Aortic smooth muscle cell (primary cell): ENCODE measurements at places on chromosomes 7 and 10. TPM values are rescaled to one million over a fixed set of nuclear protein-coding genes. Genes with fewer than 3 reads are reported as not detected.

Gene CLCN1
- not detected in 2 replicates for total RNA-seq

Gene CADPS2
- total RNA-seq = 21.7 TPM in 2 replicates

Gene NYAP1
- 0.13 and 0.19 TPM in 2 replicates for total RNA-seq

Gene PPP1R3C
- 92.1 and 124 TPM in 2 replicates for total RNA-seq

Gene GPR15LG
- not detected in 2 replicates for total RNA-seq

Gene ZNF853
- 0.06 and 0.13 TPM in 2 replicates for total RNA-seq

Gene PLEKHS1
- not detected in 2 replicates for total RNA-seq

Gene SLIT1
- total RNA-seq = 0.26 and 0.31 TPM in 2 replicates

Gene RAMP3
- not detected in 2 replicates for total RNA-seq

Gene ACTL6B
- not detected in 2 replicates for total RNA-seq

Gene ANKRD30A
- total RNA-seq = not detected in 2 replicates

Gene MEOX2
- total RNA-seq = 18.0 and 31.4 TPM in 2 replicates

Gene MMP21
- total RNA-seq = not detected in 2 replicates

Gene COL13A1
- 6.0 and 14.8 TPM in 2 replicates for total RNA-seq

Gene INSYN2A
- 0.06 TPM in 1 of 2 replicates, not detected in the other for total RNA-seq

Gene ATXN7L1
- 7.5 and 8.6 TPM in 2 replicates for total RNA-seq

Gene PIP
- total RNA-seq = not detected in 2 replicates

Gene CALML3
- not detected in 2 replicates for total RNA-seq

Gene TFPI2
- total RNA-seq = 136 and 338 TPM in 2 replicates

Gene PRLHR
- not detected in 2 replicates for total RNA-seq

Gene TMEM140
- 18.8 and 25.4 TPM in 2 replicates for total RNA-seq

Gene TIMM23
- 72.8 and 89.8 TPM in 2 replicates for total RNA-seq

Gene PRSS1
- total RNA-seq = not detected in 2 replicates

Gene DLX5
- total RNA-seq = not detected in 2 replicates

Gene PPP1R9A
- total RNA-seq = 0.81 and 0.92 TPM in 2 replicates

Gene CALY
- total RNA-seq = not detected in 2 replicates

Gene RPEL1
- total RNA-seq = 0.12 TPM in 1 of 2 replicates, not detected in the other

Gene CYP2E1
- total RNA-seq = 0.40 and 0.56 TPM in 2 replicates

Gene SGCE
- 90.5 and 98.6 TPM in 2 replicates for total RNA-seq

Gene STEAP1
- total RNA-seq = 68.3 and 73.1 TPM in 2 replicates

Gene OR9A4
- total RNA-seq = not detected in 2 replicates
